Kidney glomerular epithelial cell (primary cell): ENCODE measurements at places on chromosomes 7 and 10.

GRCh38 chr10:131662851-131663250 lies 238.0 kb upstream of the PPP2R2D start:
- DNase-seq, result no peak

GRCh38 chr7:113209449-113210203 lies 91.3 kb upstream of the SMIM30 start:
- DNase-seq, result no peak

GRCh38 chr7:47047384-47047783 lies 534.5 kb downstream of the TNS3 start:
- DNase-seq, result no peak

GRCh38 chr10:132938472-132939339 lies 3.7 kb downstream of the CFAP46 start:
- no peak for DNase-seq

DNA sequence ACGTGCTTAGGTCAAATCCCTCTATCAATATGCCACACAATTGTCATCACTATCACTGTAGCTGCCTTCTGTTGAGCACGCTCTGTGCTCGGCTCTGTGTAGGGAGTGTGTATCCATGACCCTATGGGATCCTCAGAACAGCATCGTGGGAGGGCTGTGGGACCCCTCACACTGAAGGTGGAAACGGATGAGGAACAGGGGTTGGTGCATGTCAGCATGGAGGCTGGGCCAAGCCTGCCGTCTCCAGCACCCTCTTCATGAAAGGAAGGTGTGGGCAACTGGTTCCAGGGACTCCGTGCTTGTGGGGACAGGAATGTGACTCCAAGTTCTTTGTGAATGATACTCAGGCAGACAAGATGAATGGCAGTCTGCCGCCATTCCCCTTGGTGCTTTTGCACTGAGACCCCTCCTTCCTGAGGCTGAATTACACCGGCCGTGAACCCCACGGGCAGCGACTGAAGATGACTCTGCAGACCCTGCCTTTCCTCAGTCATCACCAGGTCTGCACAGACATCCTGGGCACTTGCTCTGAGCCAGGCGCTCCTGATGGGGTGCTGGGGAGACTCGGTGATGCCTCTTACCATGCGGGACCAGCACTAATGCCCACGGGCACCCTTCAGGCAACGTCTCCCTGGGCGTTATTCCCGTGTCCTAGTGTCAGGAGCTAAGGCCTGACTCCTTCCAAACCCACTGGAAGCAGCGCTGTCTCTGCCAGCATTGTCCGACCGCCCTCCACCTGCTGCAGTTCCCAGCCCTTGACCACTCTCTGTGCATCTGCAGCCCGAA lies 495.2 kb downstream of the TCERG1L start:
- DNase-seq, result no peak

DNA sequence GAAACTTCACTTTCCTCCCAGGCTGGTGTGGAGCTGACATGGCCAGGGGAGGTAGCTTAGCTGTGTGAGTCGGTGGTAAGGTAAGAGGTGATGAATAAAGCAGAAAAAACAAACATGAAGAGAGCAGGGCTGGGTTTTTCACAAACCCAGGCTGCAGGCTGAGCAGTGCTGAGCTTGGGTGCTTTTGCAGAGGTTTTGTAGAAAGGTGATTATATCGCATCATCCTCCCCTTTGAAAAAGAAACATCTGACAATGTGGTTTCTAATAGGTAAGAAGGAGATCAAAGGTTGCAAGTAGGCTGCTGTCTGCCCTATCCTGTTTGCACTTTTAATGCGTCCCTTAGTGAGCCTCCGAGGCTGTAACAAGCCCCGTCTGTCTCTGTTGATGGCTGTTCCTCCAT lies 69.6 kb upstream of the GRM8 start:
- no peak for DNase-seq

GRCh38 chr7:149720372-149721083 lies 52.9 kb downstream of the ZNF467 start:
- peak; percentile 38 for DNase-seq

DNA sequence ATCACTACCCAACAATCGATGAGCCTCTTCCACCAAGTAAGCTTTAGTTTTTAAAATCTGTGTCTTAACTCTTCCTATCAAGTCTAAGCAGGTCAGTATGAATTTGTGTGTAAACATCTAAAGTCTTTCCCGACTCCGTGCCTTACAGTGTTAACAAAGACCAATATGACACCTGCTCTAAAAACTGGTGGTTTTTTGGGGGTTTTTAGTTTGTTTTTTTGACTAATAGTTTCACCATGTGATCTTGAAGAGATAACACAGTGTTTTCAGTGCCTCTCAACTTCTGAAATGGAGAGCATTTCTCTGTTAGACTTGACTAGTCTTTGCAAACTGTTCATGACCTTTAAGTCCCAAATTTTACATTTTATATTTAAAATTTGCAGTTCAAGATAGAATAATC lies 132.0 kb upstream of the STK17A start:
- DNase-seq, result no peak

DNA sequence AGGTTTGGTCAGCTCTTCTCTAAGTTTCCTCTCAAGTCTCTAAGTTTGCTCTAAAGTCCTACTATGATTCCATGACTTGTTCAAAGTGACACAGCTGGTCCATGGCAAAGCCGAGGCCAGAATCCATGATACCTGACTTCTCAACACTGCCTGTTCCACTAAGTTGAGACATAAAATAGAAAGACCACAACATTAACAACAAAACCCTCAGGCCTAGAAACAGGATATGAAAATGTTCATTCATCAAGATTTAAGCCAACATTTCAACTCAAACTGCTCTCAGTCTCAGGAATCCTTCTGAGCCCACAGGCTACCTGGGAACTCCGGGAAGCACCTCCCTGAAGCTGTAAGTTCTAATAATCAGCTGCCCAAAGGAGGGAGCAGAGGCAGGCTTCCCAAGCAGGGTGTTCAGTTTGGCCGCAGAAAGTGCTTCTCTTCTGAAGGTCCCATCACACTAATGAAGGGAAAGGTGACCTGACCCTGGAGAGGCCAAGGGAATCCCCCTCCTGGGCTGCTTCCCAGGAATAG lies 62.9 kb downstream of the STK17A start:
- DNase-seq, result no peak

DNA sequence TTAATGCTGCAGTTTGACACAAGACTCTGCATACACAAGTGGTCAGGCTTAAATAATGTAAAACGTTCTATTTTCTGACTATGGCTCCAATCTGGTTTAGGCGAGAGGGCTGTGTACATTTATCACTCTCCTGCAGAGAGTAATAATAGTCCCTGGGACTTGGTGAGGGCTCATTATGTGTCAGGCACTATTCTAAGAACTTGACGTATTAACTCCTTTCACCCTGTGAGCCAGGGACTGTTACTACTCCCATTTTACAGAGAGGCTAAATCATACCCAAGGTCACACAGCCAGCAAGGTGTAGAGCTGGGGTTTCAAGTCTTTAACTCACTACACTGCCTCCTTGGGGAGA lies 187.2 kb upstream of the LYZL2 start:
- no peak for DNase-seq

DNA sequence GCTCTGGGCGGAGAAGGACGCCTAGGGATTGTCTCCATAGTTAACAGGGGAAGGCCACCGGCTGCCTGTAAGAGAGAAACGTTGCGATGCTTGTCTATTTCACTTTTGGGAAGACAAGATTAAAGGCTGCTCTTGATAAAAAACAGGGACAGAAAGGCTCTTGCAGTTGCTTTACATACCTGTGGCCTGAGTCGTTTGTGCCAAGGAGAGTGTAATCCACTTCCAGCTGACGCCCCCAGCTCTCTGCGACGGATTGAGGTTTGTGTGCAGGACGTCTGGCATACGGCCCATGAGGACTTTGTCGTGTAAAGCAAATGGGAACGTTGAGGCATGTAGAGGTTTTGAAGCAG lies 1.1 kb downstream of the MAP3K8 start:
- no peak for DNase-seq

- no peak for DNase-seq
These were observed 110.1 kb downstream of the PLCE1 start for GRCh38 chr10:94103801-94104221.

DNA sequence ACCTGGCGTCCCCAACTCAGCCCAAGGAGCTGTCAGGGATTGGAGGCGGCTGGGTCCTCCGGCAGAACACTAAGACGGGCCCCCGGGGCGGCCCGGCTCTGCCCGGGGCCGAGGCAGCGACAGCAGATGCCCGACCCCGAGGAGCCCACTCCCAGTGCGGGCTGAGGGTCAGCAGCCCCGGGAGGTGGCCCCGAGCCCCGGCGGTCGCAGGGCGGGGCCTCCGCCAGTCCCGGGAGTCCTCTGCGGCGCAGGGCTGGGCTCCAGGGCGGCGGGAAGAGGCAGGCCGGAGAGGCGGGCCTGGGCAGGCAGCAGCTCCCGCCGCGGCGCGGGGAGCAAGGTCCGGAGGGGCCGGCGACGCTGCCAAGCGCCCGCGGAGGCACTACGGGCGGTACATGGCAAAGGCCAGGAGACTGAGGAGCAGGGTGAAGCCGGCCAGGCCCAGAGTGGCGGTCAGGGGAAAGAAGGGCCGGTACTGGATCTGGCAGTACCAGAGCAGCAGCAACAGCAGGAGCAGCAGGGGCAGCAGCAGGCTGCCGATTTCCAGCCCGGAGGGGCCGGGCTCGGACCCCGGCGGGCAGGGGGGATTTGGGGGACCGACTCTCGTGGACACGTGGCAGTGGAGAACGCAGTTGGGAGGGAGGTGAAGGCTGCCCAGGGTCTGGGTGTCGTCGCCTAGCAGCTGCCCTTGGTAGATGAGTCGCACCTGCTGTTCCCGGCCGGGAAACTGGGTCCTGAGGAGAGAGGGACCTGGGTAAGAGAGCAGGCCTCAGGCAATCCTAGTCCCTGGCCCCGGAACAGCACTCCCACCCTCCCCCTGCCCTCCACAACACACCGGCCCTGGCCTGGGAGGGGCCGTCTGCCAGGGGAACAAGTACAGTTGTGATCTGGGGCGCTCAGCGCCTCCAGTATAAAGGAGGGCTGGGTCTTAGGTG lies 827 bp upstream of the FASTK start:
- no peak for DNase-seq

- no peak for DNase-seq
These were observed 35.7 kb downstream of the SEMA3E start for GRCh38 chr7:83613232-83613631.

DNA sequence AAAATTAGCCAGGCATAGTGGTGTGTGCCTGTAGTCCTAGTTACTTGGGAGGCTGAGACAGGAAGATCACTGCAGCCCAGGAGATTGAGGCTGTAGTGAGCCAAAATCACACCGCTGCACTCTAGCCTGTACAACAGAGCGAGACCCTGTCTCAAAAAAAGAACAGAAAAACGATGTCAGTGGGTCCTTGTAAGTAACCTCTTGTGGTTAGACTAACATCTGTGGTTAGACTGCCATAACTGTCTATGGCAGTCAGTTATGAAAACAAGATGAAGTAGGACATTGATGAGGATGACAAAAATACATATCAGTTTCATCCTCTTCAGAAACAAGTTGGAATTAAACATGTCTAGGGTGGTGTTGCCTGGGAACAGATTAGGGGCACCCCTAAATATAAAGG lies 53.3 kb downstream of the AKAP9 start:
- no peak for DNase-seq

- DNase-seq, result no peak
These were observed 264.4 kb downstream of the ETV1 start for GRCh38 chr7:13724977-13725566.

GRCh38 chr10:131685007-131685406 lies 215.8 kb upstream of the PPP2R2D start:
- no peak for DNase-seq

DNA sequence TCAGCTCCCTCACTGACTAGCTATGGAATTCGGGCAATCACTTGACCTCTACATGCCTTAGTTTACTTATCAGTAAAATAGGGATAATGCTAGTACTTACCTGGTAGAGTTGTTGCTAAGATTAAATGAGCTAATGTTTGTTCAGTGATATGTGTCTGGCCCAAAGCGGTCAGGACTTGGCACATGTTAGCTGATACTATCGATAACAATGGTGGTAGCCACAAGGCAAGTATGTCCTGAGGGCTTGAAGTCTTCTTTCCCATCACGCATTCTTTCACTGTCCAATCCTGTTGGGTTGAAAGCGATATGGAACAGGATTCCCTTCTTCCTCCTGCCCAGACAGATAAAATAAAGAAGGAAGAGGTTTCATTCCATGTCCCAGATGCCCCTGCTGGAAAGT lies 25.5 kb upstream of the MXI1 start:
- no peak for DNase-seq

GRCh38 chr7:362402-363096 lies 72.6 kb downstream of the FOXL3 start:
- no peak for DNase-seq

- DNase-seq, result no peak
These were observed 40.0 kb downstream of the NPY start for GRCh38 chr7:24323961-24324480.

DNA sequence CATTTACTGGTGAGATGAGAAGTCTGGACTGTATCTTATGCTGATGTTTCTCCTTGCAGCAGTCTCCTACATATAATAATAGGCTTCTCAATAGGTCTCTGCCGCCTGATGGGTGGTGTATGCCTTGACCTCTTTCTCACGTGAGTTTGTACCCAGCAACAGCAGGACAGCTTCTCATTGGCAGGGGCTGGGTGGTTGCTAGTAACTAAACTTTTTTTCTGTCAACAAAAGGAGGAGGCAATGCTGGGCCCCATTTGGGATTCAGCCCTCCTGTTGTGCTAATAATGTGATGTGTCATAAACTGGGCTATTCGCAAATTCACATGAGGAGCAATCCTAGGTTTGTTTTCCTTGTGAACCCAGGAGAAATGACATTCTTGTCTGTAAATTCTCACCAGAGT lies 533.6 kb downstream of the GATA3 start:
- DNase-seq, result no peak

- no peak for DNase-seq
These were observed 716.6 kb upstream of the GALNT17 start for GRCh38 chr7:70415179-70415972.

DNA sequence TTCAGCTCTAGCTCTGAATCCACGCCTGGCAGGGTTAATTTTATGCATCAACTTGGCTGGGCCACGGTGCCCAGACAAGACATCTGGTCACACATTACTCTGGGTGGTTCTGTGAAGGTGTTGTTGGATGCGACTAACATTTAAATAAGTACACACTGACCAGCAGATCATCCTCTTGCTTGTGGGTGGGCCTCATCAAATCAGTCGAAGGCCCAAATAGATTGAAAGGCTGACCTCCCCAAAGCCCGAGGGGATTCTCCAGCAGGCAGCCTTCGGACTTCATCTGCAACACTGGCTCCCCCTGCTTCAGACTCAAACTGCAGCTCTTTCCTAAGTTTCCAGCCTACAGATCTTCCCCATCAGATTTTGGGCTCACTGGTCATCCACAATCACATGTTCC lies 53.6 kb downstream of the SFMBT2 start:
- DNase-seq, result no peak

GRCh38 chr10:12838366-12838765 lies 163.1 kb downstream of the CCDC3 start:
- DNase-seq, result no peak

DNA sequence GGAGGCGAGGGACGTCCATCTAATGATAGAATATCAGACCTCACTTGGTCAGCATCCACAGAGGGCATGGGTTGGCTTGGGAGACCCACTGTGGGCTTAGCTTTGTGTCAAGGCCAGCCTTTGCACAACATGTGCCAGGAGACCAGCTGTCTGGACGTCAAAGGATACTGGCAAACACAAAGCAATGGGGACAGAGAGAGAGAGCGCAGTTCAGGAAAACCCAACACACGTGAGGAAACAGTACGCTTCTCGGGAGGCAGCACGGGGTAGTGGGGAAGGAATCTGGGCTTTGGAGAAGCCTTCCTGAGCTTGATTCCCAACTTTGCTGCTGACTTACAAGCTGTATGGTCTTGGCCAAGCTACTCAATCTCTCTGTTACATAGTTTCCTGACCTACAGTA lies 14.7 kb downstream of the PRLHR start:
- no peak for DNase-seq
